ENCODE measurements at places on chromosomes 13 and 19. TPM values are rescaled to one million over a fixed set of nuclear protein-coding genes. Genes with fewer than 3 reads are reported as not detected.

The ZNF665 gene
- total RNA-seq: 4.3 TPM

- no peak for DNase-seq
Measured at GRCh38 chr13:30276178-30276577, 31.2 kb downstream of the KATNAL1 start.

- DNase-seq: no peak
Measured at GRCh38 chr13:91318886-91319285, 28.6 kb upstream of the MIR17HG start.

DNA sequence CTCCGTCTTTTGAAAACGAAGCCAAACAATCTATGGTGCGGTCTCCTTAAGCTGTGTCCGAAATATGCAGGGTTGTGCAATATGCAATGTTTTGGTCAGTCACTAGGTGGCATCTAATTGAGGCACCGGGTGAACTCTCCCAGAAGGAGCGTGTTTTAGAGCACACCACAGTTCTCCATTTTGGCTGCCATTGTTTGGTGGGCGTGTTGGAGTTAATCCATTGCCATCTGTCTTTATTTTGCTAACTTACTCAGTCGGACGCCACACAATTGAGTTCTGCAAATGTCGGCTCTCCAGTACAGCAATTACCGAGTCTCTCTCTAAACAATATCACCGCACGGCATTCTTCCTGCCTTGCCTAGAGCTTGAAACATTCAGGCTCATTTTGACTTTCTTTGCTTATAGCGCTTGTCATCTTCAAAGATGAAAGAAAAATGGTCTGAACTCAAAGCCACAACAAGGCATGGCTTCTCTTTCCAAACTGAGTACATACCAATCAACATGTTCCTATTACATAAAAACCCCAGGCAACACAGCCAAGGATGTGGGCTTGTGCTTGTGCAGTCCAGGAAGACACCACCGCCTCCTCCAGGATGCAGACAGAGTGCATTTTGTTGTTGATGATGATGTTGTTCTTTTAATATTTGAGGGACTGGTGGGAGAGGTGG lies 182.0 kb upstream of the SERP2 start:
- peak; percentile 59 for DNase-seq

DNA sequence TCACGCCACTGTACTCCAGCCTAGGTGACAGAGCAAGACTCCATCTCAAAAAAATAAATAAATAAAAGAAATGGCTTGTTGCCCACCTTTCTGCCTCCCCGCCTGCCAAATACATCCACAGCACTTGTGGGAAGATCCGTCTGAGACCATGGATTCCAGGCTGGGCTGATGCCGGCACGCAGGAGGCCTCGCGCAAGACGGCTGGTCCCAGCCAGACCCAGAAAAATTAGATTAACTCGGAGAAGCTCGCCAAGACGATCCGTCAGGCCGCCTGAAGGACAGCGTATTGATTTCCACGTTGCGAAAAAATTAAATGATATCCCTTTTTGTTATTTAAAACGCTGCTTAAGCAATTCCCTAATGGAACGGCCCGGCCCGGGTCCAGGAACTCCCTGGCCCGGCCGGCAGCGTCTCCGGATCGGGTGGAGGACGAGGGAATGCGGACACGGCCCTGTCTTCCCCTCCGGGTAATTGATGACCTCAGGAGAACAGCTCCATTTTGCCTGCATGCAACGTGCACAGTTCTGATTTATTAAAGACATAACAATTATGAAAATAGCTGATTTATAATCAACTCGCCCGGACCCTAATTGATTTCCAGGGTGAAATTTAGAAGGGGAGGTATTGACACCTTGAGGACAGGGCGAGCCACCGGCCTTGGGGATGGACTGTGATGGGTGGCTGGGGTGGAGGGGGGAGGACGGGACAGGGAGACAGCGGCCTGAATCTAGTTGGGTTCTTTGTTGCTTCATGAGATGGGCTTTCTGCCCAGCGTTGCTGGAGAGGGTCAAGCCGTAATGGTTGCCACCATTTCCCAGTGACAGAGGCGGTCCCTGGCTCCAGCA lies 52.1 kb downstream of the ZNRF4 start:
- DNase-seq: no peak

The DZIP1 gene
- total RNA-seq: 0.15 TPM

DNA sequence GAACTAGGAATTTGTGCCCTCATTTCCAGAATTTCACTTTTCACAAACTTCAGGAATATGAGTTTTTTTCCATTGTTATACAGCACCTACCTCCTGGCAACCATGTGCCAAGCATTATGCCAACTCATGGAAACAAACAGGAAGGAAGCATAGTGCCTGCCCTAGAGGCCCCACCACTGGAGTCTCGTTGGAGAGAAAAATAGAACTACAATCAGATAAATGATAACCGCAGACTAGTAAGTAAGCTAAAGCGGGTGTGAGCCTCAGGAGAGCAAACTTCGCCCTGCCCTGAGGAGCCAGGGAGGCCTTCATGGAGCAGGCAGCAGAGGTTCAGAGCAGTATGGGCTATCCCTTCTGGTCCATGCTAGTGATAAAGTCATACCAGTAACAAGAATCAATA lies 75.9 kb downstream of the FRY start:
- peak; percentile 5 for DNase-seq

GRCh38 chr13:44088991-44089413 lies 209.3 kb downstream of the LACC1 start:
- peak; percentile 26 for DNase-seq

The PNKP gene
- 64.4 TPM for total RNA-seq

- no peak for DNase-seq
Measured at GRCh38 chr13:99218126-99218525, 17.5 kb downstream of the UBAC2 start.

The APLP1 gene
- 0.79 TPM for total RNA-seq

The CYP4F2 gene
- 0.24 TPM for total RNA-seq

DNA sequence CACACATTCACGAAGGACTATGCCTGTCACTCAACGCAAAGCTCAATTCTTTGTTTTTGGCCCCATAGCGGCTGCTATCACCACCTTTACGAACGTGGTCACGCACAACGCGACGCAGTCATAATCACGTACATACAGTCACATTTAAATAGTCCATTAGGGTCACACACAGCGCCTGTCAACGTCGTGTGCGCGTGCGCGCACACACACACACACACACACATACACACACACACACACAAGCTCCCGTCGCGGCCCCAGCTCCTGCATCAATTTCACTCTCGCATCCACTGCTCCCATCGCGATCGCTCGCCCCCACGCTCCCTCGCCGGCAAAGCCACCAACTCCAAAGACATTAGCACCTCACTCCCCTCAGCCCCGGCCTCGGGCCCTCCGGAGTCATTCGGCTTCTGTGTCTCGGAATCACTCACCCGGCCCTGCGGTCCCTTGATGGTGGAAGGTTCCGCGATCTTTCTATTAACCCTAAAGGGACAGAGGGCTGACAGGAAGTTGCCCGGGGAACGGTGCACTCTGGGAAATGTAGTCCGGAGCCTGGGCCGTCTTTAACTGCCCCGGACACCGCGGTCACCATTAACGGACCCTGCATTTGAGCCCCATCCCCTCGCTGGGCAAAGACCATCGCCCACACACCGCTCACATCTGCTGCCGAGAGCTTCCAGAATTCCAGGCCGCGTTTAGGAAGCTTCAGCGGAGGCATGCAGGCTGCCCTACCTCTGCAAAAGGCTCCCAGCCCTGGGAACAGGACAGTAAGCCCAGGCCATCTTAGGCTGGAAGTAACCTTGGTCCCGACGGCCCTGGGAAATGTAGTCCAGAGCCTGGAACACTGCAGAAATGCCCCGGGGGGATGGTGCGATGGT lies at the start of gene ZNF790:
Gene ZNF790 (minus strand): TSS at position 482 of the 878 bp plus-strand sequence. CDS start 12,768 bp downstream, outside the sequence.
- peak; percentile 92 for DNase-seq

DNA sequence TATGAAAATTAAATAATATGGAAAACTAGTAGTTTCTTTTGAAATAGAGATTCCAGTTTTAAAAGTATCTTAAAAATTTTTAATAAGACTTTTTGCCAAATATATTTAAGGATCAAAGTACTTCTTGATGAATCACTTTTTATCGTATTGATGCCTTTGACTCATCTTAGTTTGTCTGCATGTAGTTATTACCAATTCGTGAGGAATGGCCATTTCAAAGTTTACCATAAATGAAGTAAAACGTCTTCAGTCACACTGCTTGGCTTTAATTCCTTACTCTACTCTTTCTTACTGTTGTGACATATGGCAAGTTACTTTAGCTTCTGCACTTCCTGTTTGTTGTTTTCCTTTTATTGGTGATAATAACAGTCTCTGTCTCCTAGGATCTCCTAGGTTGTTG lies 38.3 kb downstream of the NDFIP2 start:
- no peak for DNase-seq

GRCh38 chr13:42102961-42103865 lies 54.8 kb downstream of the DGKH start:
- no peak for DNase-seq

The KIR2DL1 gene
- not detected for total RNA-seq

GRCh38 chr19:57027360-57027759 lies 92.4 kb upstream of the USP29 start:
- DNase-seq: no peak

The PCDH9 gene
- 0.10 TPM for total RNA-seq

The APOC4 gene
- total RNA-seq: not detected

The PEX11G gene
- total RNA-seq: 0.86 TPM

The TUBA3C gene
- not detected for total RNA-seq

Data from activated naive CD4-positive, alpha-beta T cell treated with anti-CD3 and anti-CD28 coated beads for 36 hours (primary cell).